ENCODE measurements at places on chromosomes 11 and 22.
A peak's percentile ranks its signal among the peaks of the same experiment; 100 is the strongest.

DNA sequence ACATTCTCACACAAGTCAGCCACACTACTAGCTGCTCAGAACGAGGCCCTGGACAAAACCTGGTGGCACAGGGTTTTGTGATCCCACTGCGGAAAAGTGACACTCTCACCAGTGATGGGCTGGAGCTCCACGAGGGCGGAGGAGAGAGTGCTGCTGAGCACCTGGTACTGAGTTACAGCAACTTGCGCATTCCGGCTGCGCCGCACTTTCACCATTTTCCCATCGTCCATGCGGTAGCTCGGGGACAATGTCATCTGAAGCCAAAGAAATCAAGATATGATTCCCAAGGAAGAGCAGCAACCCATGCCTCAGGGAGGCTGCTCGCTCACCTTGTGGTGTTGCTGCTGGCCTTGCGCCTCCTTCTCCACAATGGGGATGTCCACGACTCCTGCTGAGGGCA, 6.1 kb downstream of the RPUSD4 start:
- H3K27ac ChIP-seq = no peak overlapping the region
- no peak overlapping the region for H3K4me3 ChIP-seq
- H3K27me3 ChIP-seq = no peaks in the 10 kb centered on the region
- no peak for DNase-seq
- peaks cover 5% of the 10 kb centered on the region for H3K4me1 ChIP-seq

DNA sequence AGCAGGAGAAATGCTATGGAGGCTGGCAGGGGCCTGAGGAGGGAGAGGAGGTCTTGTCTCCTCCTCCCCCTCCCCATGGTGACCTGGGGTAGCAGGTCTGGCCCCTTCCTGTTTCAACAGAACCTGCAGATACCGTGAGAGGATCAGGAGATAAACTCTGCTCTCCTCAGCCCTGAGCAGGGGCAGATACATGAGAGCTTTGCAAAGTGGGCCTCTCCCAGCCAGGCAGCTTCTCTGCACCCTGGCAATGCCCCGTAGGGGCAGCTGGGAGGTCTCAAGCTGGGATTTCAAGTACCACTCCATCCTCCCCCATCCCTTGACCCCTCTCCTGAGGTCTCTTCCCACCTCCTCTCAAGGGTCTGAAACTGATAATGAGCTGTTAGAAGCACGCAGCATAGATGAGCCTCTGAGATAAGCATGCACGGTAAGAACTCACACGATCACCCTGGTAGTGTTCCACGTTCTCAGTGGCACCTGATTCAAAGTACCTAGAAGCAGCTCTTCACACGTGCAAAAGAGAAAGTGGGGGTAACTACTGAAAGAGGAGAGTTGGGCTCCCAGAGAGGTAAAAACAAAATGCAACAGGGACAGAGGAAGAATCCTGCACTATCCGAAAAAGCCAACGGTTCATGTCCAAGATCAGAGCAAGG, 4.9 kb upstream of the CCDC86 start:
- H3K36me3 ChIP-seq = no peaks in the 10 kb centered on the region
- no peak for DNase-seq
- H3K27ac ChIP-seq = no peak overlapping the region
- peaks cover 45% of the 10 kb centered on the region for H3K4me1 ChIP-seq
- H3K4me3 ChIP-seq = no peak overlapping the region
- peaks cover 12% of the 10 kb centered on the region for H3K27me3 ChIP-seq

DNA sequence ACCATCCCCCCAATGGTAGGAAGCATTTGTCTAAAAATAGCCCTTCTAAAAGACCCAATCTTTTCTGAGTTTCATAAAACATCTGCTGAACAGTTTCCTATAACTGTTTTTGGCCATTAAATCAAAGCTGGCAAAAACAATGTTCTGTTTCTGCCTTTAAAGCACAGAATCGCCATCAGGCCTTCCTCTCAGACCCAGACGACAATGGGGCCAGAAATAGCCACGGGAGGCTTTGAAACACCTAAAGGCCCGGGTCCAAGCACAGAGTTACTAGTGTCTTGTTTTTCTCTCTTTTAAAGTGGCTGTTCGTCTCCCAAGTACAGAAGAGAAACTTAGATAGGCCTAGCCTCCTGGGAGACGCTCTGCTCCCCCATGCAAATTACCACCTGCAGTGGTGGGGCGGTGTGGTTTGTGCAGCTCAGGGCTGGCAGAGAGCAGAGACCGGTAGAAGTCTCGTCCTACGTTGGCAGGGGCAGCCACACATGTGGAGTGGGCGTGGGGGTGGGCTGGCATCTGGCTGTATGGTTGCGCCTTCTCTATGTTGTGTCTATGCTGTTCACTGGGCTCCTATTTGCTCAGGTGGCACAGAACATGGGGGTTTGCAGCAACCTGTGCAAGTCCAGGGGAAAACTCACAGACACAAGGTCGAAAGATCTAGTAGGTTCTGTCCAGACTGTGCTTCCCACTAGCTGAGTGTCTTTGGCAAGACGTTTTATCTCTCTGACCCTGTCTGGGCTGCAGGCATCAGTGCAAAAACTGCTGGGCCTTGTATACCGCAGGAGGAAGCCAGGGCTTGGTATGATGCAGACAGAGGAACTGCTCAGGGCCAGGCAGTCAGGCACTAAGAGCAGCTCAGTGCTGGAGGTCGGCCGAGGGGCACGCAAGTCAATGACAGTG, 23.6 kb upstream of the ETS1 start:
- no peak for DNase-seq
- H3K27me3 ChIP-seq = peaks cover 22% of the 10 kb centered on the region
- H3K4me3 ChIP-seq = no peak overlapping the region

- peaks cover 40% of the 10 kb centered on the region for H3K27me3 ChIP-seq
- DNase-seq = no peak
- peaks cover 9% of the 10 kb centered on the region for H3K4me1 ChIP-seq
- no peaks in the 10 kb centered on the region for H3K36me3 ChIP-seq
- H3K27ac ChIP-seq = no peak overlapping the region
- no peak overlapping the region for H3K4me3 ChIP-seq
These were observed 83.6 kb downstream of the ENTHD1 start for GRCh38 chr22:39809772-39810557.

DNA sequence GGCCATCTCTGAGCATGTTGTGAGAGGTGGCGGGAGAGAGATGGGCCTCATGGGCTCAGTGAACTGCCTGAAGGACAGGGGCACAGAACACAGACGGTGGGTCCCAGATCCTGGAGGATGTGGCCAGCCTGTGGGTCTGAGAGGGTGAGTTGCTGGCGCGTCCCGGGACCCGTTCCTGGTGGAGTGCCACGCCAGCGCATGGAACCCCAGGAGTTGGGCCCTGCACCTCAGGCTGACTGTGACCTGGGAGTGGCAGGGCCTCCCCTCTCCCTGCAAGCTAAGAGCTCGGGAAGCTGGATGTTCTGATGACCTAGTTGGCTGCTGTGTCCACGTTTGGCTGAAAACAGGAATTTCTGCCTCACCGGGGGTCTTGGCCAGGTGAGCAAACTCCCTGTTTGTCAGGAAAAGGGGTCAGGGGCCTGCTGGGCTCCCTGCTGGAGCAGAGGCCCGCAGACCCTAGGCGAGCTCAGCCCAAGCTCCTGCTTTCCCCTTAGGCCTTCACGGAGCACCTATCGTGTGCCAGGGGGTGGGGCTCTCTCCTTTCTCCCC, 15.0 kb downstream of the LRRC32 start:
- no peak for DNase-seq
- peaks cover 7% of the 10 kb centered on the region for H3K4me1 ChIP-seq
- H3K4me3 ChIP-seq = no peak overlapping the region
- H3K27ac ChIP-seq = no peak overlapping the region
- H3K36me3 ChIP-seq = no peaks in the 10 kb centered on the region

DNA sequence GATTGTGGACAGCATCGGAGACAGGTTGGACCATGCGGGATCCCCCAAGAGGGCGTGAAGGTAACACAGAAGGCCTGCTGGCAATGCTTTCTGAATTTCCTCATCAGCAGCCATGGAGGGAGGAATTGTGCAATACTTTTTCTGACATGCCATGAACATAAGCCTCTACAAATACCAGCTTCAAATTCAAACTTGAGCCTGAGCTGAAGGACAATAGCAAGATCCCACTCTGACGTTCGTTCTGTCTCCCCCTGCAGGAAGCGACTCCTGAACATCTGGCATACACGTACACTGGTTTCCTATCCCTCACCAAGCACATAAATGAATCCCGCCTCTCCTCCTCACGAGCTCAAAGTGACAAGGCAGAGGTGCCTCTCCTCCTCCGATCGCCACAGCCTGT, 312.2 kb downstream of the BRD1 start:
- no peak overlapping the region for H3K27ac ChIP-seq
- H3K4me3 ChIP-seq = no peak overlapping the region
- H3K4me1 ChIP-seq = no peaks in the 10 kb centered on the region
- peaks cover 18% of the 10 kb centered on the region for H3K36me3 ChIP-seq
- H3K27me3 ChIP-seq = no peaks in the 10 kb centered on the region

GRCh38 chr11:35593143-35593542, 25.1 kb upstream of the FJX1 start:
- H3K4me1 ChIP-seq = peaks cover 56% of the 10 kb centered on the region
- no peak overlapping the region for H3K4me3 ChIP-seq
- DNase-seq = peak; percentile 88
- H3K27ac ChIP-seq = peak overlapping the region; percentile 33
- H3K36me3 ChIP-seq = peaks cover 6% of the 10 kb centered on the region
- H3K27me3 ChIP-seq = peaks cover 7% of the 10 kb centered on the region

- no peaks in the 10 kb centered on the region for H3K27me3 ChIP-seq
- peaks cover 38% of the 10 kb centered on the region for H3K4me1 ChIP-seq
- no peak for DNase-seq
- no peak overlapping the region for H3K27ac ChIP-seq
- no peaks in the 10 kb centered on the region for H3K36me3 ChIP-seq
These were observed 593.6 kb downstream of the ETS1 start for GRCh38 chr11:127993788-127994187.

Data from HFFc6 (cell line).